ENCODE measurements at places on chromosomes 4 and X. TPM values are rescaled to one million over a fixed set of nuclear protein-coding genes. Genes with fewer than 3 reads are reported as not detected.

- no peak overlapping the region for H3K4me3 ChIP-seq
- H3K4me1 ChIP-seq: no peaks in the 10 kb centered on the region
- no peaks in the 10 kb centered on the region for H3K36me3 ChIP-seq
- H3K27ac ChIP-seq: no peak overlapping the region
- DNase-seq: no peak
Measured at GRCh38 chrX:142663330-142664095, 362.2 kb upstream of the SPANXN4 start.

DNA sequence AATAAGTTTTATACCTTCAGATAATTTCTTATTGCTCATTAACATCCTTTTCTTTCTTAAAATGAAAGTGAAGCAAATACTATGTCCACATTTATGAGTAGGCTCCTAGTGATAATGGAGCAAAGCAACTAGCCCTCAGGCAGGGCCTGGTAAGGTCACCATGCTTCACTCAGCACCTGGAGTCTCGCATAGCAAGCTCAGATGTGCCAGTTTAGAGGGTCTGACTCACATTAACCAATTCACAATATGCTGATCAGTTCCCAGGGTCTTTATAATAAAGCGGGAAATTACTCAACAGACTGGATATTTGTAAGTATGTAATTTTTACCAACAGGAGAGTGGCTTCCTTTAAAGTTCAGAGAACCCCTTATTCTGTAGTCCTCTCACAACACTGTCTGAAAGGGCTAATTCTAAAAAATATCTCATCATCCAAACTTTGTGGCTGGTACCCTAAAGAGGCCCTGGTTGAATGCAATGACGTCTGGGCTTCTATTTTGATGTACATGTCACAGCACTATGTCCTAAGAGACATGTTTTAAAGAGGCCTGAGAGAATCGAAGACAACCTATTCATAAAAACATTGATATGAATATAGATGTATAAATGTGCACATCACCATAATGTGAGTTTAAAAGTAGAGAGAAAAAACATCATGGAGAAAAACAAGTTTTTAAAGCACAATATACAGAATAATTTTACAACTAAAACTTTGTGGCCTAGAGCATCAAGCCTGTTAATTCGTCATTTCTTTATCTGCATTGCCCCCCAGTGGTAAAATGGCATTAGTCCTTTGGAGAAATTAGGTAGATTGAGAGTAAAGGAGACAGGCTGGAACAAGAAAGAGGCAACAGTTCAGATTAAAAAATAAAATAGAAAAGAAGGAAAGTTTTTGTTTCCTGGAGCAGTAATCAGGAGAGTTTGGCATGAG, 44.3 kb downstream of the IL21 start:
- H3K27ac ChIP-seq: no peak overlapping the region
- no peak overlapping the region for H3K4me3 ChIP-seq

DNA sequence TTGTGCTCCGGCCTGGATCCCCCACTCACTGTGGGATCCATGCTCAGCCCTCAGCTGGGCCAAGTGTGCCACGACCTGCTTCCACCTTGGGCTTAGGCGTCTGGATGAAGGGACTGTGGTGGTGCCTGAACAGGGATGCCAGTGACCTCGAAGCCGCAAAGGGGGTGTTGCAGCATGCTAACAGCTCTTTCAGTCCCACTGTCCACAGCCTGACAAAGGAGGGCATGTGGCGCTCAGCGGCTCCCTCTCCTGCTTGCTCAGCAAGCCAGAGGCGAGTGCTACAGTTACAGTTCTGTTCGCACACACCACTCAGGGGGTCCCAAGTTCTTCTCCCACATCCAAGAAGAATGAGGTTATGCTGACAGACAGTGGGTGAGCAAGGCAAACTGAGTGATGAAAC, 5.2 kb upstream of the IGBP1 start:
- no peaks in the 10 kb centered on the region for H3K4me1 ChIP-seq
- DNase-seq: no peak
- H3K27me3 ChIP-seq: no peaks in the 10 kb centered on the region
- H3K27ac ChIP-seq: no peak overlapping the region
- H3K36me3 ChIP-seq: no peaks in the 10 kb centered on the region
- no peak overlapping the region for H3K4me3 ChIP-seq

DNA sequence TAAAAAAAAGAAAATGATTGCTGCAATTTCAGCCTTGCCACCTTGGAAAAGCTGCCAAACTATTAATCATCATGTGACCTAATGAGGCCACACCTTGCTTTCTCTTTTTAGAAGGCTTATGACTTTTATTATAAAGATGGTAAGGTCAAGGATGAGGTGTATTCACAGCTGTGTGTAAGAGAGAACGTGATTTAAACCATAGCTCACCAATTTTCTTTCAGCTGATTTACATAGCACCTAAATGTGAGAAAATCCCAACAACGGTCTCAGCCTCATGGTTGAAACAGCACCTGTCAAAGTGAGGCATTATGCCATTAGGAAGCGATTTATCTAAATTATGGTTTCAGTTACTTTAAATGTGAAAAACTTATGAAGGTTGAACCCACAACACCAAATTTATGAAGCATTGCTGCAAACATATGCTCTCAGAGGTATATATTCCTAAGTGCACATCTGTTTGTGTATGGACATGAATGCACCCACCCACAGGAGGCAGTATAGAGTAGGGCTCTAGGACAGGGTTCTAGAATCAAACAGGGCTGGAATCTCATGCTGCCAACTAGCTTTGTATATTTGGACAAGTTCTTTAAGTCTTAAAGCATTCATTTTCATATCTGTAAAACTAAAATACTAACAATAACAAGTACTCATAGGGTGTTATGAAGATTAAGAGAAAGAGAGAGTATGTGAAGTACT, 40.7 kb downstream of the ANXA3 start:
- no peaks in the 10 kb centered on the region for H3K27me3 ChIP-seq
- no peaks in the 10 kb centered on the region for H3K36me3 ChIP-seq
- DNase-seq: no peak
- H3K4me1 ChIP-seq: no peaks in the 10 kb centered on the region

EDA gene
- total RNA-seq: 6.1 TPM

GAGE12F gene
- not detected for total RNA-seq

F8A1 gene
- 8.1 TPM for total RNA-seq

SSX2B gene
- total RNA-seq: not detected

PABPC5 gene
- 0.98 TPM for total RNA-seq

SAGE1 gene
- total RNA-seq: not detected
